ENCODE measurements at places on chromosomes 4 and X.

GRCh38 chr4:135429528-135429927, 1227.9 kb upstream of the PABPC4L start:
- no peak for DNase-seq

DNA sequence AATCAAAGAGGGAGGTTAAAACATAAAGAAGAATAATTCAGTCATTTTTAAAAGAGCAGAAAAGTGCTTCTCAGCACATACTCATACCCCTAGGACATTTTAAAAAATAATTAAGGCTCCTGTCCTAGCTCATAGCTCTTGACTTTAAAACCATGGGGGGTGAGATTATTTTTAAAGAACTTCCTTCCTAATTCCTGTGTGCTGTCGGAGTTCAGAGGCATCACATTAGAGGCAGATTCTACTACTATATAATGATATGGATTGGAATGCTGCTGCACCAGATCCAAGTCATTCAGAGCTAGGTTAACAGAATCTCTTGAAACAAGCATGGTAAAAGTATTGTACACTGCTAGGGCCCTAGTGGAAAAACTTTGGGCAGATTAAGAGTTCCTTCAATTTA, 456.5 kb upstream of the ADGRL3 start:
- no peak for DNase-seq

DNA sequence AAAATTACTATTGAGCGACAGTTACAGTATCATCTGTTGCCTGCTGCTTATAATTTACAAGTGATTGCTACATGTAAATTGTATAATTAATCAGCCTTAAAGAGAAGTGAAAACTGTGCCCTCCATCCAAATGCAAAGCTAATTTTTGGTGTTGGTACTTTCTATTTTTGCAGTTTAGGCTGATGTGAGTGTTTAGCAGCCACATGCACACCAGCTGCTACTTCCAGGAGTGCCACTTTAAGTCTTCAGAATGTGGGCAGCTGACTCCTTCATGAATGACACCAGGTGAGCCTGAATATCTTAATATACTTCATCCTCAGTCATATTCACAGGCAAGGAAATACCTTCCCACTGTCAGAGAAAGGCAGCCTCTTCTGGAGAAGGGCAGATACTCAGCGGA, 149.8 kb upstream of the RASGEF1B start:
- no peak for DNase-seq

GRCh38 chr4:155032521-155033229, 175.8 kb upstream of the NPY2R start:
- no peak for DNase-seq

Measured in DMS153 (cell line).